NCI-H774 (cell line): ENCODE measurements at places on chromosomes 5 and 9.
A peak's percentile ranks its signal among the peaks of the same experiment; 100 is the strongest.

DNA sequence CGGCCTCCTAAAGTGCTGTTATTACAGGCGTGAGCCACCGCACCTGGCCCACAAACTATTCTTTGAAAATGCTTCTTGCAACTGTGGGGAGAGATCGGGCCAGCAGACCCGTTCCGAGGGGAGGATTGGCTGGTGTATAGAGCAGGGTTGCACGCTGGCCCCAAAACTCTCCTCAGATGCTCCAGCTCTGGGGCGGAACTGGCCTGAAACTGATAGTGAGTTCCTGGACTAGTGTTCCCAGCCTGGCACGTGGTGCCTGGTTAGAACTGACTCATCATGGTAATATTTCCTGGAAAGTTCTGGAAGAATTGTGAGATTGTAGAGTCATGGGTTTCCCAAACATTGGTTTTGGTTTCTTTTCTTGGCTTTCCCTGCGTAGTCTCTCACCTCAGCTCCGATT lies 120.5 kb downstream of the FBXL7 start:
- no peak for DNase-seq

DNA sequence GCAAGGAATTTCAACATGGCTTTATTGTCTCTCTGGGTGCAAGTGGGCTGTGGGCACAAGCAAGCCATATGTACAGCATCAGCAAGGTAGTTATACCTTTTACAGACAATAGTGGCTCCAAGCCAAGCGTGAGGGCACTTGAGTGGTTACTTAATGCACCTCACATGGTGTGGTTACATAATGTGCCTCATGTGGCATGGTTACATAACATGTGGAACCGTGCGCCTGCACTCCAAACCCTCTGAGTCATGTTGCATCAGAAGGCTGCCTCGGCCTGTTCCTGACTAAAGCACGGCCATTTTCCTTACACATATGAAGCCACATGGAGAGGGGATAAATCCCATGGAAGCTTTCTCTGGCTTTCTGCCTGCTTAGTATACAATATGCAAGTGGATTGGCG lies 150.9 kb downstream of the OSTF1 start:
- no peak for DNase-seq

GRCh38 chr9:22097707-22098106 lies 88.6 kb upstream of the CDKN2B start:
- no peak for DNase-seq

DNA sequence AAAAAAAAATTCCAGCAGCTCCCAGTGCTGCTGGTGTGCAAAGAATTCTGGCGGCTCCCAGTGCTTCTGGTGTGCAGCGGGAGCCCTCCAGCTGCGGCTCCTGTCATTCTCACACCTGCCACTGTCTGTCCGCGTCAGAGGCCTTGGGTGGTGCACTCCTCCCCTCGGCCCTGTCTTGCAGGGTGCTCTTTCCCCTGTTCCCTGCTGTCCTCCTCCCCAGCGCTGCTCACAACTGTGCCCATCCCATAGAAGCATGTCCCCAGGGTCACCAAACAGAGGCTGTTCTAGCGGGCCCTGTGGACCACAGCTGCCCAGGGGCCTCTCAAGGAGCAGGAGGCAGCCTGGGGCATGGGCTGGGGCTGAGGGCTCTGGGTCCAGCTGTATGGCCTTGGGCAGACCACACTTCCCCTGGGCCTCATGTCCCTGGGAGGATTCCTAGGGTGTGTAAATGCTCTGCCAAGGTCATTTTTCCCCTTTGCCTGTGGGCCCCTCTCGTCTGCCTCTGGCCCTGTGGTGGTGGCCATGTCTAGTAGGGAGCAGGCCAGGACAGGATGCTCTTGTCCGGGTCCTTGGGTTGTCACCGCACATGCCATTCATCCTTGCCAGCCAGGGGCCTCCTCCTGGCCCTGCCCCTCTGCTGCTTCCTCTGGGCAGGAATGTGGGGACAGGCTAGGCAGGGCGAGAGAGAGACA lies 68.2 kb downstream of the PHF2 start:
- no peak for DNase-seq

DNA sequence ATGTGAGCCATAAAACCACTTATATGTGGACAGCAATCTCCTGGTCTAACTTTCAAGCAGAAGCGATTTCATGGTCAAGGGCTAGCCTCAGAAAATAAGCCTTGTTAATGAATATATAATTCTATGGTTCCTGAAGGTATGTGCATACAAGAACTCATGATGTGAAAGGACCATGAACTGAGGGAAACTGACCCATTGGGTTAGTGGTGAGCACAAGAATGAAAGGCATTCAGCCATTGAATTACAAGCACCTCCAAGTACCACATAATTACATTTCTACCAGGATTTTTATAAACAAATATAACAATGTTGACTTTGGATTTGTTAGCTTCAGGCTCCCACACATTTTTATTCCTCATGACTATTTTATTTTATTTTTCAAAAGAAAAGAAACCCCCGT lies 459.0 kb downstream of the TLE4 start:
- DNase-seq, result no peak

- peak; percentile 77 for DNase-seq
Observed at GRCh38 chr9:137064027-137064879, 6.1 kb downstream of the SAPCD2 start.

DNA sequence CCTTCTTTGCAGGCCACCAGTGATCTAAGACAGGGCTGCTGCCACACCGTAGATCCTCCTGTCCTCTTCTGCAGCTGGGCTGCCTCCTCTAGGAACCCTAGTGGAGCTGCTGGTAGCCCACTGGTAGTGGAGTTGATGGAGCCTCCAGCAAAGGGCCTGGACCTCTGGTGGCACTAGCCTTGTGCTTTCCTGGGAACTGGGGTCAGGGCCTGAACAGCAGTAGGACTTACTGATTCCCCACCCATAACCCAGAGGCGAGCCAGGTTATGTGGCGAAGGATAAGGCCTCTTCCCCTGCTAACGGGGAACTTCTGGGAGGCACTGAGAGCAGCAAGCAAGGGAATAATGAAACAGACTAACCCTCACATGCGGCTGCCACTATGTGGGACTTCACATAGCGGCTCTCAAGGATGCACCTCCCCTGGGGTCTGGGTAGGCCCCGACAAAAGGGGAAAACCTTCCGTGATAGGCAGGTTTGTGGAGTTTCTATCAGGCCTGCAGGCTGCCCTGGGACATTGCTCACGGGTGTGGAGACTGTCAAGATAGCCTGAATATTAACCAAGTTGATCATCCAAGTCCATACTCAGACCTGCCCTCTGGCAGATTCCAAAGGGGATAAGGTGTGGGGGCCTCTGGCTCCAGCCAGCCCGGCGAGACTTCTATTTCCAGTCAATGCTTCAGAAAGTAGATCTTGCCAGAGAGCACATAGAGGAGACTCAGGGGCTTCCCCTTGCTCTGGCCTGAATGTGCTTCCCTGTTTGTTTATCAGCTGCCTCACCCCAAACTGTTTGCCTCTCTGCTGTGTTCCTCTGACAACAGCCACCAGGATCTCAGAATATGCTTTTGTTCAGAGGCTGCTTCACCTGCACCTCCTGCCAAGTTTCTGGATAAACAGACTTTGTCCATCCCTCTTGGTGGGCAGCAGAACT lies 7.4 kb downstream of the SLC22A4 start:
- DNase-seq, result no peak

DNA sequence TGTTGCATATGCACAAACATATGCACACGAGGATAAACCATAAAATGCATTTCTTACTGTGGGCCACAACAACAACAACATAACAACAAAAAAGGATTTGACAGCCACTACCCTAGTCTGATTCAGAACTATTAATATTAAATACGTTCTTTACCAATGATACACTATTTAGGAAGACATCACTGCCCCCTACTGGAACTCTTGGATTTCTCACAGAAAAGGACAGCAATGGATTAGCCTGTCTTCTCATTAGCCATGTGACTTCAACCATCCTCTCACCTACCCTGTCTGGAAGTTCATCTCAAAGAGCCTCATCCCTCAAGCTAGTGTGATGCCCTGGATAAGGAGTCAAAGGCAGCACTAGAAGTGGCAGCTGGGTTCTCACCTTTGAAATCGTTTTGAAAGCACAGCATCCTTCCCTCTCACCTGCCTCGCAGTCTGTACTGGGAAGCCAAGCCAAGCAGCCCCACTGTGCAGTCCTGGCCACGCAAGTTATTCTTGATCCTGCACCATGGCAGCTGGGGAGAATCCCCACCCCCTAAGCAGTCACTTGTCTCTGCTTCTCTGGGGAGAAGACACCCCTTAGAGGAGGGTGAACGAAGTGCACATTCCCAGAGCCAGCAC lies 64.6 kb downstream of the SH3TC2 start:
- peak; percentile 36 for DNase-seq

DNA sequence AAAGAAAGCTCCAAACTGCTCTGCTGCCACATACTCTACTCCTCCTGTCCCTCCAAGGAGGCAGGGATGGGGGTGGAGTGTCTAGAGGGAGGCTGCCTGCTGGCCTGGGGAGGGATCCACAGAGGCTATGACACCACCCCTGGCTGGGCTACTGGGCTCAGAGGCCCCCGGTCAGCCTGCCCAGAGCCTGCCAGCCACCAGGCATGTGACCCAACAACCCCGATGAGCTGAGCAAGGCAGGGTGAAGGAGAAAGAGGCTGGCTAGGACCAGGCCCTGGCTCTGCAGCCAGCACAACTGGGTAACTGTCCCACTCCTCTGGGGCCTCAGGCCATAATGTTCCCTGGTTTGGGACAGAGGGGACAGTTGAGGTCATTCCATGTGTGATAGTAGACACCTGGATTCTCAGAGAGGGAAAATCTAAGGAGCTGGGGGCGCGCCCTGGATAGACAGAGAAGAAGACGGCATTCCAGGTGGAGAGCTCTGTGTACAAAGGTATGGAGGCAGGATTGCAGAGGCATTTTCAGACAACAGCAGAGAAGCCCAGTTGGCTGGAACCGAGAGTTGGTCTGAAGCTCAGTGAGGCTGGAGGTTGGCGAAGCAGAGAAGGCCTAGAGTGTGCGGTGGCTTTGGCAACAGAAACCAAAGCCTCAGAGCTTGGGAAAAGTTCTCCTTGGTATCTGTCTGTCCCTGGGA lies 33.8 kb upstream of the IL17B start:
- no peak for DNase-seq

DNA sequence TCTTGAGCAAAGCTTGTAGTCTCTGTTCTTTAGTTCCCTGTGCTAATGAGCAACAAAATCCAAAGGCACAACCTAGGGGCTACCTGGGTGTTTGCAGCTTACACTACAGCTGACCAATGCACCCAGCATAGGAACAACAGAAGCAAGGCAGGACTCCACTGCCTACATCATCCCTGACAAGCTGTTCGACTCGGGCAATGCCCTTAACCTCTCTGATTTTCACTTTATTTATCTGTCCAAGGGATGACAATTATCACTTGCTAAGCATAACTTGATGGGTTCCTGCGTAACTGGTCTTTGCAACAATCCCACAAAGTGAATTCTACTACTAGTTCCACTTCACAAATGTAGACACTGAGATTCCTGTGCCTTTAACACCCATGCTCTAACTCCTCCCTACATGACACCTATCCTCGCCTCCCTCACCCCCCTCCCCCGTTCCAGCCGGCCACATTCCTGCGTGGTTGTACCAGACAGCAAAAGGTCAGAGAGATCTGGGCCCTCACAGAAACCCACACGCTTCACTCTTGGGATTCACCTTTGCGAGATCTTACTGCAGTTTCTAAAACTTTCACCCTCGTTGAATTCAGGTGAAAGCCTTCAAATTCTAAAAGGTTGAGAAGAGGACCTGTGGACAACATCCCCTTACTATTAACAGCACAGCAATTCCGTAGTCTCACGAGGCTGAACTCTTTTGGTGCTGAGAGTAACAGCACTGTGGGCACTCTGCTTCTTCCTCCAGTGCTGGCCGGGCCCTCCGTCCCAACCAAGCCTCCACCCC lies 995 bp downstream of the IPPK start:
- no peak for DNase-seq

- DNase-seq, result no peak
Observed at GRCh38 chr5:38468202-38468673, 88.2 kb downstream of the LIFR start.

DNA sequence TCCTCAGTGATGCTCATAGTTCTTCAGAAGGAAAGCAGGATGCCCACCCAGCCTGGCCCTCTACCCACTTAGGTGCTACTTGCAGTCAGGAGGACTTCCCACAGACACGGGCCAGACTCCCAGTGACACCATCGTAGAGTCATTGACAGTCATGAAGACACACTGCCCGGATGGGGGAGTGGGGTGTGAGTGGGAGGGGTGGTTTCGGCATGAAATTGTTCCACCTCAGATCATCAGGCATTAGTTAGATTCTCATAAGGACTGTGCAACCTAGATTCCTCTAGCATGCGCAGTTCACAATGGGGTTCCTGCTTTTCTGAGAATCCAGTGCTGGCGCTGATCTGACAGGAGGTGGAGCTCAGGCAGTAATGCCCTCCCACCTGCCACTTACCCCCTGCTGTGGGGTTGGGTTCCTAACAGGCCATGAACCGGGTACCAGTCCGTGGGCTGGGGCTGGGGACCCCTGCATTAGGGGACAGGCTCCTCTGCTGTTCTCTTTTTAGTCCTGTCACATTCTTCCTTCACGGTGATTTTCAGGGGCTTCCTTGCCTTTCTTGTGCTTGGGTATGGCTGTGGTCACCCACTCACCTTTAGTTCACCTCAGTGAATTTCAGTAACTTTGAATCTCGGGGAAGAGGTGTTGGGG lies 88.2 kb upstream of the ANKRD55 start:
- DNase-seq, result no peak

- no peak for DNase-seq
Observed at GRCh38 chr5:53099546-53099945, 10.0 kb downstream of the MOCS2 start.

- DNase-seq, result no peak
Observed at GRCh38 chr5:178786859-178787499, 56.5 kb upstream of the ZNF354A start.

DNA sequence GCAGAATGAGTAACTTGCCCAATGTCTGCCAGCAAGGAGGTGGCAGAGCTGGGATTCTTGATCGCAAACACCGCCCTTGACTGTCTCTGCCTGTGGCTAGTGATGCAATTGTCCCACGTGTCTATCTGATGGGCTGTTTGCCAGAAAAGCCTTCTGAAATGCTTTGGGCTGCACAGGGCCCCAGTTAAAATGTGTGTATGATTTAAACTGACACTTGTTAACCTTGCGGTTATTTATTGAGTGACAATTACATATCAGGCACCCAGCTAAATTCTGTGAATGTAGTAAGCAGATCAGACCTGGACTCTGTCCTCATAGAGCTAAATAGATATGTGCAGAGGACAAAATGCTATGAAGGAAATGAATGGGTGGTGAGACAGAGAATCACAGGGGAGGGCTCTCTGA lies 11.6 kb upstream of the IL12B start:
- DNase-seq, result peak; percentile 5

- no peak for DNase-seq
Observed at GRCh38 chr5:36099748-36100147, 33.1 kb upstream of the UGT3A2 start.

GRCh38 chr9:92770360-92770995 lies 5.8 kb upstream of the BICD2 start:
- no peak for DNase-seq

DNA sequence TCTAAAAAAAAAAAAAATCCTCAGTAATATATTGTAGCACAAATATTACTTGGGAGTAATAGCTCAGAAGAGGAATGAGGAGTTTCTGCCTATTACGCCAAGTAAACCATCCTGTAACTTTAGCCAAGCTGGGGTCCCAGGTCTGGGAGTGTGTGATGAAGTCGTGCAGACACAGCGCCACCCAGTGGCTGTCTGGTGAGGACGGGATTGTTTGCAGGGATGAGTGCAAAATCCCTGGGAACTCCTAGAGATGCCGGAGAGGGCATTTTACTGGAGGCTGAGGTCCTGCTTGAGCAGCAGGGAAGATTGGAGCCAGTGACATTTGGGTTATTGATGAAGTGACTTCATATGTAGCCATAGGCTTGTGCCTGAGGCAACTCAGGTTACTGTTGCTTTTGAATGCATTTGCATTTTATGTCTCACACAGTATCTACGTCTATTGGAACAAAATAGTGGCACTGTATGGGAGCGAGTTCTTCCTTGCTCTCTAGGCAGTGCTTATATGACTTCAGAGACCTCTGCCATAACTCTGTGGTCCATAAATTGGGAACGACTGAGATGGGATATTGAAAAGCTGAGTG lies 72.8 kb downstream of the PSAT1 start:
- peak; percentile 37 for DNase-seq
